ENCODE measurements at places on chromosomes 2 and 18.

DNA sequence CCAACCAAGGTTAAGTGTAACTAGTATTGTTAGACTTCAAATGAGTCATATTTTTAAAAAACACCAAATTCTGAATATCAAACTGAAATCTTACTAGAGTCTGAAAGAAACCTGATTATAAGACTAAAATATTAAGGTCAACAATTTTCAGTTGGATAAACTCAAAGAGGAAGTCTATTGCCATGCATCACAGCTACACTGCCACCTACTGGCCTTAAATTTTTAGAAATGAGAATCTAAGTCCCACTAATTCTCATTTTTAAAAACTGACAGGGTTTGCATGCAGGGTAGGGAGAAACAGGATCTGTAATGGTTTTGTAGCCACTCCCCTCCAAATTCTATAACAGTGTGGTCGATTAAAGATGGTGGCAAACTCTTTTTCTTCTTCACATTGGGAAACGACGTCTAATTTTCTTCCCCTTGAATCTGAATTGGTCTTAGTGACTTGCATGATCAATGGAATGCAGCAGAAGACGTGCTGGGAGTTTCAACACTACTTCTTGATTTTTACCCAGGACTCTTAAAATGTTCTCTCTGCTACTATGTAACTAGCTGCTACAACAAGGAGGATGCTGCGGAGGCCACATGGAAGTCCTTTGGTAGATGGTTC is 176.1 kb upstream of the SESTD1 start:
- DNase-seq, result no peak

DNA sequence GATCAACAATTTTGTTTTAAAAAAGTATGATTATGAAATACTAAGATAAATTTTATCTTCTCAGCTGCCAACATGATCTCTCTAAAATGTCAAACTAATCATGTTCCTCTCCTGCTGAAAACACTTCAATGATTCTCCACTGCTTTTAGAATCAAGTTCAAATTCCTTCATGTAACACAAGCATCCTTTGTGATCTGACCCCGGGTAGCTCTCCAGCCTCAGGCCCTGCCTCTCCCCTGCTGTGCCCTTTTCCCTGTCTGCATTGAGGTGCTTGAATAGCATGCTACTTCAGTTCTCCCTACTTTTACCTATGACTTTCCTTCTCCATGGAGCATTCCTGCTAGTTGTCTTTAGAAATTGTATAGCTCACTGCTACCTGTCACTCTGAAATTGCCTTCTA is 274.8 kb downstream of the PDE11A start:
- DNase-seq, result no peak

- DNase-seq, result no peak
These were observed 160.9 kb downstream of the MIB1 start for GRCh38 chr18:21901423-21901945.

- DNase-seq, result no peak
These were observed 194.5 kb downstream of the EPHA4 start for GRCh38 chr2:221377597-221377996.

- no peak for DNase-seq
These were observed 28.9 kb downstream of the ARHGAP15 start for GRCh38 chr2:143158098-143158497.

- DNase-seq, result peak; percentile 30
These were observed 3.5 kb upstream of the LBX2 start for GRCh38 chr2:74502720-74503505.

- DNase-seq, result no peak
These were observed 72.9 kb upstream of the HK2 start for GRCh38 chr2:74760875-74761630.

DNA sequence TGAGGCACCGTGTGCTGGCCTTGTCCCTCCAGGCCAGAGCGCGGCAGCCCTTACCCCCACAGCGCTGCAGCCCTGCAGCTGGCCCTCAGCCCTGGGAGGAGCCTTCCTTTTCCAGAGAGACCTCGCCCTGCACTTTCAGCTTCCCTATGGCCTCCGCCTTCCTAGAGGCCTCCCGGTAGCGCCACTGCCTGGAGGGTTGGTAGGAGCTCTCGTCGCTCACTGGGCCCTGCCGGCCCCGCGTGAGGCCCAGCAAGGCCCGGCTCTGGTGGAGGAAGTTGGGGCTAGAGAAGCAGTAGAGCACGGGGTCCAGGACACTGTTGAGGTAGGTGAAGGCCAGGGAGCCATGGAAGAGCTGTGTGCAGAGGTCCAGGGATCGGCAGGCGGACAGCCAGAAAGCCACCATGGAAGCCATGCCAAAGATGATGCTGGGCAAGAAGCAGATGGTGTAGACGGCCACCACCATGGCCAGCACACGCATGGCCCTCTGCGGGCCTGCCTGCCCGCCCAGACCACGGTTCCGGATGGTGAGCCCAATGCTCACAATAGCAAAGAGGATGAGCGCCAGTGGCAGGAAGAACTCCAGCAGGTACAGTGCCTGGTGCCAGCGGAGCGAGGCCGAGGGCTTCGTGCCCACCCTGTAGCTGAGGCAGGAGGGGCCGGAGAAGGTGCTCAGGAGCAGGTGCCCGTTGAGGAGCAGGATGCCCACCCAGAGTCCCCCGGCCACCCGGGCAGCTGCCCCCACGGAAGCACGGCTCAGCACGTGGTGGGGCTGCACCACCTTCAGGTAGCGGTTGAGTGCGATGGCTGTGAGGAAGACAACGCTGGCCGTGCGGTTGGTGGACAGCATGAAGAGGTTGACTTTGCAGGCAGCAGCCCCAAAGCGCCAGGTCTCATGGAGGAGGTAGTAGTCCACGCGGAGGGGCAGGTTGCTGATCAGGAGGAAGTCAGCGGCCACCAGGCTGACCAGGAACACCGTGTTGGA is 821 bp downstream of the OXER1 start:
- no peak for DNase-seq

DNA sequence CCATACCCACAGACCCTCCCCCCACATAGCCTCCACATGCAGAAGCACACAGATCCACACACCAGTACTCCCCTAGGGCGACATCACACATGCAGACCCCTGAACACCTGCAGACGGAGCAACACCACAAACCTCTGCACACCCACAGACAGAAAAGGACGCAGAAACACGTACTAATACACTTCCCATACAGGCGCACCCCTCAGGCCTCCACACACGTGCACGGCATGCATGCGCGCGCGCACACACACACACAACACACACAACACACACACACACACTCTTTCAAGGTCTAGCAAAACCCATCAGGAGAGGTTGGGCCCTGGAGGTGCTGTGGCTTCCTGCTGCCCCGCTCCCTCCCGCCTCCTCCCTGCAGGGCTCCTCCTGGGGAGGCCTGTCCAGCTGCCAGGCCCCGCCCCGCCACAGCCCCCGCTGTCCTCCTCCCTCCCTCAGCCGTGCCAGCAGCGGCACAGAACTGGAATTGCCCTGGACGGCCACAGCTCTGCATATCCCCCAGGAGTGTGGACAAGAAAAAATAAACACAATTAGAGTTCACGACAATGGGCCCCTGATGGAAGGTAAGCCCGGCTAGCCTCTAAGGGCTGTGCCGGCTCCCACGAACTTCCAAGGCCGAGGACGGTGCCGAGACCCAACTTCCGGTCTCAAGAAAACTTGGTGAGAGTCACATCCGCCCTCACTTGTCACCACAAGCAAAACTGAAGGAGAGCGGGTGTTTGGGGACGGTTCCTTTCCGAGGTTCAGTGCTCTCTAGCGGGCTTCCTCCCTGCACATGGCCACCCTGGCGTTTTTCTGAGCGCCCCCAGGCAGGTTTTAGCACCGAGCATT is 6.8 kb downstream of the ZFP36L2 start:
- DNase-seq, result peak; percentile 42

- DNase-seq, result no peak
These were observed 428.3 kb downstream of the PARD3B start for GRCh38 chr2:204973616-204974015.

- DNase-seq, result no peak
These were observed 271.8 kb downstream of the NEDD4L start for GRCh38 chr18:58315739-58316215.

- DNase-seq, result no peak
These were observed 62.5 kb upstream of the MRPS9 start for GRCh38 chr2:104975371-104975770.

DNA sequence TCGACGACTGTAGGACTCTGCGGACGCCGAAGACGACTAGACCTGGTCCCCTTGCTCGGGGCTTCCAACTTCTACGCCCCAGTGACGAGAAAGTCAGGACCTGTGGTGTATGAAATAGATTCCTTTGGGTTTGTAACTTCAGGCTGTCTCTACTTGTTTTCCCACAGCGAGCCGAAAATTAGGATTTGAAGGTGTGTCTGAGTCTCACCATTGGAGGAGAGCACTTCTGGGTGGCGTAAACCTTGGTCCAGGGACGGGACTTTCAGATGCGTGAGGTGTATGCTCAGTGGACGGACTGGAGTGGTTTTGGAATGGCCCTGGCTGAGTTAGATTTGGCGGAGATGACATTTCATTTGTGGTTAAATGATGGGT is 1.3 kb downstream of the BIRC6 start:
- no peak for DNase-seq

GRCh38 chr2:111148925-111149324 is 28.2 kb downstream of the BCL2L11 start:
- no peak for DNase-seq

GRCh38 chr18:41922176-41922575 is 32.9 kb upstream of the PIK3C3 start:
- no peak for DNase-seq

- no peak for DNase-seq
These were observed 41.5 kb downstream of the SUCLG1 start for GRCh38 chr2:84417453-84418145.

DNA sequence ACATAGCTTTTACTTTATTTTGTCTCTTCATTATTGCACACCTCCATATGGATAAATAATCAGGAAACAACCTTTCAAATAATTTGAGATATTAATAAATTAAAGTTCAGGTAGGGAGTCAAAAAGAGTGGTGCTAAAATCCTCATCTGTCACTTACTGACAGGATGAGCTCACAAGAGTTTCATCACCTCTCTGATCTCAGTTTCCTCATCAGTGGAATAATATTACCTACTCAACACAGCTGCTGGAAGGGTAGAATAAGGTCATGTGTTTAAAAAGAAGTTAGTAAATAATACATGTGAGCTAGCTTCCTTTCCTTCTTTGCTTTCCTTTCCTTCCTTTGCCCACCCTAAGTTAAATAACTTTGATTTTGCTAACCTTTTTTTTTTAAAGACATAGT is 61.9 kb downstream of the RDH14 start:
- no peak for DNase-seq

GRCh38 chr18:62847081-62847480 is 131.7 kb downstream of the PHLPP1 start:
- DNase-seq, result no peak

DNA sequence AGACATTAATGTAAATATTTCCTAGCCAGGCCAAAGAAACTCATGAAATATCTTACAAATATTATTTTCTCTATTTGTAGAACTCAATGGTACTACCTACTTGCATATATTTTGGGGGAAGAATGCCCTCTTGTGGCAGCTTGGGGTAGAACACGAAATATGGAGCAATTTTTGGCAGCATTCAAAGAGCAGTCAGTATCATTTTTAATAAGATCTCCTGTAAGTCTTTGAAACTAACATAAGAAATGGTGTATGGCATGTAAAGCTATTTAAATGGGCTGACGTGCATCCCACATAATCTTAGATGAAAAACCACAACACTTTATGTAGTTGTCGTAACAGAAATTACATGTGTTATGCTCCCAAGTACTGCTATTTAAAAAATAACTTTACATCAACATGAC is 62.3 kb upstream of the CCDC195 start:
- DNase-seq, result peak; percentile 31

- DNase-seq, result no peak
These were observed 624.8 kb upstream of the RAB6C start for GRCh38 chr2:129354631-129355030.

DNA sequence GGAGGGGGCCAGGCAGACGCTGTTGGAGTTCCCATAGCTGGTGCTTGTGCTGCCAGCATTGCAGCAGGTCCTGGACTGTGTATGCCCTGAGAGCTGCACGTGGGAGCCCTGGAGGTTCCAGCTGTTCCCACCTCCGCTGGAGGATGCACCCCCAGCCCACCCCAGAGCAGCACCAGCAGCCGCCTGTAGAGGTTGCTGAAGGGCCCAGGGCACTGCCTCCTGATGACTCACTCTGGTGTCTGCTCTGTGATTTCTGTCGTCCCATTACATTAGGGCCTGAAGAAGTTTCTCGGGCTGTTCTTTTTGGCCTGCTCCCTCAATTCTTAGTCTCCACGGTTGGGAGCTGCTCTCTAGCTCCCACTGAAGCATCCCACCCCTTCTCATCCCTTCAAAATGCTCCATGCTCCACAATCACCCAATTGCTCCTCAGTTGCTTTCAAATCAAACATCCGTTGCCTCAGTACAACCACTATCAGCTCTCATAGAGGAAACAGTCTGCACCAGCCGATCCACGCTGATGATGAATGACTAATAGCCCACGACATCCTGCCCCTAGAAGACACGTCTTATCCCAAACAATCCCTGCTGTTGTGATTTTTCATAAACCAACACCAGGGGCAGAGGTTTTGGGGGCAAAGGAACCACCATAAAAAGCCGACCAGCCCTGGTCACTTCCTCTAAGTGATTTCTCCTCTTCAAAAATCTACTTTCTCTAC is 65.2 kb upstream of the RNF152 start:
- no peak for DNase-seq

DNA sequence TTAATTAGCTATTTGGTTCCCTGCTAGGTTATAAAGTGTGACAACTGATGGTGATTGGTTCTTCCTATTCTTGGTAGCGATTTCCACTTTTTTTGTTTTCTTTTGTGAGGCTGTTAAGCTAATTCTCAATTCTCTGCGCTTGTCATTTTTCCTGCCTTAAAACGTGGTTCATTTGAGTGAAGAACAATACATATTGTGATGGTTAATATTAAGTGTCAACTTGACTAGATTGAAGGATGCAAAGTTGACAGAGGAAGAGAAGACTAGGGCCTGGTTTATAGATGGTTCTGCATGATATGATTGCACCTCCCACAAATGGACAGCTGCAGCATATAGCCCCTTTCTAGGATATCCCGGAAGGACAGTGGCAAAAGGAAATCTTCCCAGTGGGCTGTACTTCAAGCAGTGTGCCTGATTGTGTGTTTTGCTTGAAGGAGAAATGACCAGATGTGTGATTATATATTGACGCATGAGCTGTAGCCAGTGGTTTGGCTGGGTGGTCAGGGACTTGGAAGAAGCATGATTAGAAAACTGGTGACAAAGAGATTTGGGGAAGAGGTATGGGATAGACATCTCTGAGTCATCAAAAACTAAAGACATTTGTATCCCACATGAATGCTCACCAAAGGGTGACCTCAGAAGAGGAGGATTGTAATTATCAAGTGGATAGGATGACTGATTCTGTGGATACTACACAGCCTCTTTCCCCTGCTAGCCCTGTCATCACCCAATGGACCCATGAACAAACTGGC is 39.4 kb upstream of the ZNF804A start:
- DNase-seq, result no peak

GRCh38 chr2:11543337-11544216 is 9.7 kb downstream of the GREB1 start:
- DNase-seq, result no peak

- DNase-seq, result no peak
These were observed 197.5 kb upstream of the COPS8 start for GRCh38 chr2:236887953-236888793.

GRCh38 chr2:79771493-79771892 is 258.6 kb downstream of the CTNNA2 start:
- no peak for DNase-seq

- DNase-seq, result no peak
These were observed 211.6 kb upstream of the MMADHC start for GRCh38 chr2:149799013-149799705.
